ENCODE measurements at places on chromosomes 2 and 18.

DNA sequence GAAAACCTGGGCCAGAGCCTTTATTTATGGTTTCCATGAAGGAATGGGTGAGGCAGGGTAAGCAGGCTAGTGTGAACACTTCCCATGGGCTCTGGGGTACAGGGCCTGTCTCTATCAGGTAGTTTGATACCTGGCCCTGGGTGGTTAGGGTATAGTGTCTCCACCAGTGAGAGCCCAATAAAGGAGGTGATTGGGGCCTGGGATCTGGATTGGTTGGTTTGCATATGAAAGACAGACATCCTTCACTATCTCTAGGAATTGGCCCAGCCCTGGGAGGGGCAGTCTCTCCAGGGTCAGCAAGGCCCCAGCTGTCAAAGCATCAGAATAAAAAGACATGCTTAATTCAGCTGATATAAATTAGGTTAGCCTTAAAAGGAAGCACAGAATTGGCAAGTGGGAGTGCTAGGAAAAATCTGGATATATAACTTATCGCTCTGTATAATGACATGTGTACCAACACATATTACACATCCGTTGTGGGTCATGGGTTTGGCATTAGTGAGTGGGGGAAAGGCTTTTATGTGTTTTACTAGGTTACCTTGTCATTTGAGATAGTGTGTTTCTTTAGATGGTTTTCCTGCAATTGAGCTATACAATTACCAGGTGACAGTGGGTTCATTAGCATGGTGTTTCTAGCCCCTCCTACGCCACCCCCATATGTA lies 18.5 kb upstream of the TMEM178A start:
- no peak for DNase-seq

- DNase-seq, result no peak
These were observed 75.9 kb downstream of the TXNL1 start for GRCh38 chr18:56562479-56562878.

GRCh38 chr2:240449764-240450531 lies 14.5 kb downstream of the GPC1 start:
- DNase-seq, result no peak

DNA sequence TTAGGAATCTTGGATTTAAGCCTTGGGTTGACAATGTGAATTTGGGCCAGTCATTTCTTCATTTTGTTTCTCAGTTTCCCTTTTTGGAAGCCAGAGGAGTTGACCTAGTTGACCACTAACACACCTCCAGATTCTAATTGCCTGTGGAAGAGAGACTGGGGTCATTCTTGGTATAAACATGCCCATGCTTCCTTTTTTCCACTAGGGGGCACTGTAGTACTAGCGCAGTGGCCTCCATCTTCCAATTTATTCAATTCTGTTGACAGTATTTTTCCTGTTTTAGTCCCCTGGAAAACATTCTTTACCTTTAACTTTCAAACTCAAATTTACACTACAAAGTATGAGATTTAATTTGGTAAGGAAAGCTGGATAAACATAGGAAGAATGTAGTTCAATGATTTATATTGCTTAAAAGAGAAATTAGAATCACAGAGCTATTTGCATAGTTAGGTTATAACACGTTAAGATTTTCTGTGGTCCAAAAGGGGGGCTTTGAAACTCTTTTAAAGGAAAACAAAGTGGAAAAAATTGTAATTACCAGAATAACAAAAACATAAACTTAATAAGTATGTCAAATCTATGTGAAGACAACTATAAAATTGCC lies 57.5 kb upstream of the AGPS start:
- peak; percentile 33 for DNase-seq

GRCh38 chr2:174076975-174077374 lies 111.8 kb upstream of the SP3 start:
- peak; percentile 6 for DNase-seq

GRCh38 chr2:238554468-238555315 lies 128.0 kb downstream of the ASB1 start:
- no peak for DNase-seq

DNA sequence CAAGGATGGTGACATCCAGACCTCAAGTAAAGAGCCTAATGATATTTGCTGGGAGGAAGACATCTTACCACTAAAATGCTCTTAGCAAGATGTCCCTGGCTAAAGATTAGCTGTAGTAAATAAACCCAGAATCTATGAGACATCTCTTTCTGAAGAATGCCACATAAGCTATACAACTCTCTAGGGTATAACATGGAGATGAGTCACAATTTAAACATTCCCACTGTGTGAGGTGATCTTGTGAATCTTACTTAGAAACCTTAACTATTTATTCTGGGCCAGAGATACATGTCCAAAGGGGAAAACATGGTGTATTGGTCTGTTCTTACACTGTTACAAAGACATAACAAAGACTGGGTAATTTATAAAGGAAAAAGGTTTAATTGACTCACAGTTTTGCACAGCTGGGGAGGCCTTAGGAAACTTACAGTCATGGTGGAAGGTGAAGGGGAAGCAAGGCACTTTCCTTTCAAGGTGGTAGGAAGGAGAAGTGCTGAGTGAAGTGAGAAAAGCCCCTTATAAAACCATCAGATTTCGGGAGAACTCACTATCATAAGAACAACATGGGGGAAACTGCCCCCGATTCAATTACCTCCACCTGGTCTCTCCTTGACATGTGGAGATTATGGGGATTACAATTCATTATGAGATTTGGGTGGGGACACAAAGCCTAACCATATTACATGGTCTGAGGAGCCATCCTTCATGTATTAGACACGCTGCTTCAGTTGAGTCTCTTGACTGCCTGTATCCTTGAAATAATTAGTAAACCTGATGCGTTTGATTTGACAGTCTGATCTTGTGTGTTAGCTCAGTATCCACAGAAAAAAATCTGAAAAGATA lies 17.1 kb downstream of the KRCC1 start:
- DNase-seq, result no peak

- no peak for DNase-seq
These were observed 153.7 kb downstream of the CSRNP3 start for GRCh38 chr2:165623161-165623560.

- no peak for DNase-seq
These were observed 782.1 kb downstream of the EPHA4 start for GRCh38 chr2:220789961-220790360.

- peak; percentile 30 for DNase-seq
These were observed 607.5 kb upstream of the REG3G start for GRCh38 chr2:78418021-78418420.

- no peak for DNase-seq
These were observed 123.3 kb upstream of the RND3 start for GRCh38 chr2:150610670-150611279.

DNA sequence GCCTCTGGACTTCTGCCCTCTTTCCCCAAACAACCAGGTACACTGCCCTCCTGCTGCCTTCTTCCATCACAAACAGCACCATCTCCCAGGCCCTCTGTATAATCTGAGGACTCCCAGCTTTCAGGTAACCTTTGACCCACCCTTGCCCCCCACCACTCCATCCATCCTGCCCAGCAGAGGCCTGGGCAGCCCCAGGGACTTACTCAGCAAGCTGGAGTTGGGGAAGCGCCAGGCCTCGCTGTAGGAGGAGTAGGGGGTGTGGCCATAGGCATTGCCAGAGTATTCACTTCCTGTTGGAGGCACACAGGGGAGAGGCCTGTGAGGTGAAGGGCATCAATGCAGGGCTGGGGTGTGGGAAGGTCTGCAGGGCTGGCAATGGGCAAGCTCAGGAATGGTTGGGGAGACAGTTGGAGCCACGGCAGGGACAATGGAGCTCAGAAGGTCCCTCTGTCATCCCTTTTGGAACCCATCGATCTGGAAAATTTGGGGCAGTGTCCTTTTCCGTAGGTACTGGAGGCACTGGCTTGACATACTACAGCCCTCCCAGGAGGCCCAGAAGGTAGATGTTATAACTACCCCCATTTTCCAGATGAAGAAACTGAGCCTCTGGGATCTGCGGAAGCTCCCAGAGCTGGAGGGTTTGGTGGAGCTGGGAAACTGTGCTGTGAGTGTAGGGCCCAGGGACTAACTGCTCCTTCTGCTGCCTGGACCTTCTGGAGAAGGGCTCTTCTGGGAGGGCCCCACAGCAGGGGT lies 46.3 kb downstream of the PSD4 start:
- no peak for DNase-seq

DNA sequence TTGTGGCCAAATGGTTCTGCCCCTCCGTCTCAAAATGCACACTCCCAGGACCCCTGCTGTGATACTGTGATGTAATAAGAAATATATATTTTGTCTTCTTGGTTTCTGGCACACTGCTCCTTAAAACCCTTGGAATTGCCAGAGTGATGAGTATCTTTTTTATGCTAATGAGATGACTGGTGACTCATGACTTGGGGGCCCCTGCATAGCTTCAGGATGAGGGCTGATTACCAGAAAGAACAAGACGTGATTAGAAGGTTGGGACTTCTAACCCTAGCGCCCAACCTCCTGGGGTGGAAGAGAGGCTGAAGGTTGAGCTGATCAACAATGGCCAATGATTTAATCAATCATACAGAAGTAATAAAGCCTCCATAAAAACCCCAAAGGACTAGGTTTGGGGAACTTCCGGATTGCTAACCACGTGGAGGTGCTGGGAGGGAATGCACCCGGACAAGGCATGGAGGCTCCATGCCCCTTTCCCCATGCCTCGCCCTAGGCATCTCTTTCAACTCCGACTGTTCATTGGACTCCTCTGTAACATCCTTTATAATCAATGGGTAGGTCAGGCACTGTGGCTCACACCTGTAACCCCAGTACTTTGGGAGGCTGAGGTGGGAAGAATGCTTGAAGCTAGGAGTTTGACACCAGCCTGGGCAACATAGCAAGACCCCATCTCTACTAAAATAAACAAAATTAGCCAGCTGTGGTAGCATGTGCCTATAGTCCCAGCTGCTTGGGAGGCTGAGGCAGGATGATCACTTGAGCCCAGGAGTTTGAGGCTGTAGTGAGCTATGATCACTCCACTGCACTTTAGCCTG lies 89.1 kb downstream of the HS1BP3 start:
- no peak for DNase-seq

DNA sequence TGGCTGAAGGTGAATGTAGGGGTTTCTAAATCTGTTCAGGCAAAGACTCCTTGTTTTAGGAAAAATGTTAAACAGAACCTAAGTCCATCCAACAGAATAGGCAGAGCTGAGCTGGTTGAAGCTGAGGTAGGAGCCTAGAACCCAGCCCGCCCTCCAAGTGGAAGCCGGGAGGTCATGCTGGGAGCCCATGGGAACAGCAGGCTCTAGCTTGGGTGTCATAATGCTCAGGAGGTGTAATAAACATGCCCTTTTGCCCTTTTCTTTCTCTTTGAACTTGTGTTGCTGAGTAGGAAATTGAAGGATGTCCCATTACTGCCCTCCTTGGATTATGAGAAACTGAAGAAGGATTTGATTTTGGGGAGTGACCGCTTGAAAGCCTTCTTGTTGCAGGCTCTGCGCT lies 60.3 kb downstream of the ARMC9 start:
- DNase-seq, result no peak

- DNase-seq, result no peak
These were observed 95.3 kb upstream of the FAM136A start for GRCh38 chr2:70397186-70397585.

DNA sequence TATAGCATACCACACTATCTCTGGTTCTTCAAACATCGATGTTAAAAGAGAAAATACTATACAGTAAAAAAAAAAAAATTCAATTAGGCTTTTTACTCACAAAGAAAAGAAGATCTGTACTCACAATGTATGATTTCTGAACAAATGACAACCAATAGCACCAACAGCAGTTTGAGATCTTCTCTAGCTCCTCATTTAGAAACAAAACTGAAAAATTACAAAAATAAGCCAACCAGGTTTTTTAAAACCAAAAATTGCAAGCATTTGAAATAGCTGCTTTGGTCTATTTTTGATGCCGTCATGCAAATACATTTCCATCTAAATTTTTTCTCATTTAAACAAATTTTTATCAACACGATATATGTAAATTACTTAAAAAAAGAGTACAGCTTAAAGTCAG lies 34.3 kb upstream of the RALBP1 start:
- DNase-seq, result no peak

DNA sequence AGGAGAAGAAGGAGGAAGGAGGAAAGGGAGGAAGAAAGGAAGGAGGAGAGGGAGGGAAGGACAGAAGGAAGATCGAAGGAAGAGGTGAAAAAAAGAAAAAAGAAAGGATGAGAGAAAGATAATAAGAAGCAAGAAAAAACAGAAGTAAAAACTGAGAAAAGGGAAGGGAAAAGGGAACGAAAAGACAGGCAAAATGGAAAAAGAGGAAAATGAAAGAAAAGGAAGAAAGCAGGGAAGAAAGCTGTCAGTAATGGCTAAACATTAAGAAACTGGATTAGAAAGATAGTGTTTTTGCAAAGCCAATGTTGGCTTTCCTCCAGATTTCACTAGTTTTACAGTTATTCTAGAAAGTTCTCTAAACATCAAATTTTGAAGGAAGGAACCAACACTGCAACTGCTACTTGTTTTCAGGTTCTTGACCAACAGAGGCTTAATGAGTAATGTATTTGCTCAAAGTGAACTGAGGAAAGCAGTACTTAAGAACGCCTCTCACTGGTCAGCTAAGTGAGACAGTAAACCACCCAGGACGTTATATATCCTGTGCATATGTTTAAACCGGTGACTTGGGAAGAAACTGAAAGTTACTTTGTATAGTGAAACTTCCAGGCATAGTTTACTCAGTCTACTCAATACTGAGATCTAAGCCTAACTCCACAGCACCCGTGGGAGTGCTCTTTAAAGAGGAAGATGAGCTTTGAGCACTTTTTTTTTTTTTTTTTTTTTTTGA lies 286.2 kb upstream of the TRIB2 start:
- no peak for DNase-seq

DNA sequence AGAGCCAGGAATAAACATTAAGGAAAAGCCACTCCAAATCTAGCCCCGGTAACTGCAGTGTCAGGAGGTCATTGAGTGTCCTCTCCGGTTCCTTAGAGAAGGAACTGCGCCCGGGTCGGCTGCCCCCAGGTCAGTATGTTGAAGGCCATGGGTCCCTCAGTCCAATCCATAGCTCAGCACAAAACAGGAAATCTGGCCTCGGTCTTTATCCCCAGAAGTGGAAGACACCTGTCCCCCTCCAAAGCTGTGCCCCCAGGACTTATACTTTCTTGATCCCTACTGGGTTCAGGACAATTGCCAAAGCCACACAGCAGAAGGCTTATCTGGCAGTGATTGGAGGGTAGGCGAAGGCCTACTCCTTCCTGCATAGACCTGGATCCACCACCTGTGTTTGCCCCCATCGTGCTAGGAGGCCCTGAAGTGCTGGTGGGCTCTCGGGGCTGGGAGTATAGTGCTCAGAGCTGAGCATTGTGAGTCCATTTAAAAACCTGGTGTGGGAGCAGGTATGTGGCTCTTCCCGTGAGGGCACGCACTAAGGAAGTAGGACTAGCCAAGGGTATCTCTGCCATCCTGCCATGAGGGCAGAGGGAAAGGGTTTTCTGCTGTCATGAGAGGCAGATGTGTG lies 178.6 kb downstream of the SEPTIN10 start:
- DNase-seq, result no peak

- no peak for DNase-seq
These were observed 103.4 kb upstream of the MEX3C start for GRCh38 chr18:51300912-51301311.

GRCh38 chr2:186771395-186771794 lies 77.5 kb downstream of the FAM171B start:
- no peak for DNase-seq

DNA sequence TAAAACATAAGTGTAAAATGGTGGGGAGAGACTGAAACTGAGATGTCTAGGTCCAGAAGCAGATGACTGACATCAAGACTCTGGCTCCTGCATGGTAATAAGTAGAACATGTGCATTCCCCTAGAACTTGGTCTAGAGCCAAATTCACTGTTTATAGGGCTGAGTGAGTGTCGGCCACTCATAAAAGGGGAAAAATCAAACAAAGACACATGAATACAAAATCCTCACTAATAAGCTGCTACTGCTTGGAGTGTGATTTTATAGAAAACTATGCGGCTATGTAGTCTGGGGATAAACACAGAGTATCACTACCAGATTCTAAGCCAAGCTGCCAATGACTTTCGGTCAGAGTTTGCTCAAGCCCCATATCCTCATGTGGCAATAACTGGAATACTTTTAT lies 1080.8 kb upstream of the DDX18 start:
- peak; percentile 11 for DNase-seq

Data from brain (organoid and tissue), 16 donors.